ENCODE measurements at places on chromosomes 12 and 14. TPM values are rescaled to one million over a fixed set of nuclear protein-coding genes. Genes with fewer than 3 reads are reported as not detected.

Gene CLEC2A
- total RNA-seq, result not detected

Gene KRT71
- not detected for total RNA-seq

Gene HSPB8
- total RNA-seq, result 4.3 TPM

Gene IQSEC3
- not detected for total RNA-seq

Gene CNPY2
- total RNA-seq, result 58.8 TPM

Gene GYS2
- total RNA-seq, result not detected

Gene SAMD15
- total RNA-seq, result 5.1 TPM

Gene POTEG
- not detected for total RNA-seq

Gene INHBE
- total RNA-seq, result not detected

Gene RERGL
- total RNA-seq, result not detected

Gene FUT8
- 89.9 TPM for total RNA-seq

Gene CCDC184
- total RNA-seq, result 0.39 TPM

Gene RHOJ
- total RNA-seq, result 1.1 TPM

Gene HCAR1
- total RNA-seq, result 2.2 TPM

Gene AHNAK2
- total RNA-seq, result 164 TPM

Gene MYF6
- total RNA-seq, result not detected

Gene KRT75
- total RNA-seq, result not detected

Gene PUS1
- 14.7 TPM for total RNA-seq

Gene NOVA1
- 36.4 TPM for total RNA-seq

Gene FAIM2
- total RNA-seq, result 0.37 TPM

Gene PPP1R1A
- total RNA-seq, result not detected

Gene PDZRN4
- total RNA-seq, result not detected

Gene SIX4
- total RNA-seq, result 10.8 TPM

Gene GPR162
- 0.73 TPM for total RNA-seq

Gene ARHGAP9
- under 0.01 TPM for total RNA-seq

Gene ACOT4
- 0.73 TPM for total RNA-seq

Gene TOMM20L
- not detected for total RNA-seq

Gene NUDT4
- total RNA-seq, result 37.8 TPM

Gene C12orf60
- 1.2 TPM for total RNA-seq

Gene CPNE6
- total RNA-seq, result not detected

Gene PRIMA1
- total RNA-seq, result not detected

Gene ADCY4
- total RNA-seq, result 3.7 TPM

Gene GPHN
- total RNA-seq, result 10.7 TPM

Gene CMA1
- total RNA-seq, result not detected

Gene ARMH4
- total RNA-seq, result 1.4 TPM

Gene ANKRD9
- total RNA-seq, result 17.6 TPM

Gene RND1
- total RNA-seq, result under 0.01 TPM

Gene EFCAB11
- total RNA-seq, result 5.1 TPM

Gene RD3L
- total RNA-seq, result not detected
